ENCODE measurements at places on chromosomes 5 and 9. TPM values are rescaled to one million over a fixed set of nuclear protein-coding genes. Genes with fewer than 3 reads are reported as not detected.

FLT4 gene
- 2.0 TPM for total RNA-seq

PIP5K1B gene
- total RNA-seq, result 44.8 TPM

POMT1 gene
- 13.7 TPM for total RNA-seq

FBLL1 gene
- total RNA-seq, result not detected

Data from right atrium auricular region (tissue), 2 donors.